ENCODE measurements at places on chromosomes 2 and 18.

DNA sequence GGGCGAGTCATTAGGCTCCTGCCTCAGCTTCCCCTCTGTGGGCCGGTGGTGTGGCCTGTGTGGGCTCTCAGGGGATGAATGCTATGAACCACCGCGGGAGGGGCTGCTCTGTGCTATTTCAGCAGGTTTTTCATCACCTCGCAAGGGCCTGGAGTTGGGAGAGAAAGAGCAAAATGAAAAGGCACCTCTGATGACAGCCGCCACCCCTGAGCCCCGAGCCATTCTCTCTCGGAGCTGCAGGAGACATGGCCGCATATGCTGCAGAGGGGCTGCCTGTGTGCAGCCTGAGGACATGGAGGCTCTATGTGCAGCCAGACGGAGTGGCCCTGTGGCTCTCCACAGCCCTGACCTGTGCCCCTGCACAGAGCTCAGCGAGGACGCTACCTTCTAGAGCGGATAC is 96.2 kb upstream of the CTDP1 start:
- DNase-seq, result no peak

DNA sequence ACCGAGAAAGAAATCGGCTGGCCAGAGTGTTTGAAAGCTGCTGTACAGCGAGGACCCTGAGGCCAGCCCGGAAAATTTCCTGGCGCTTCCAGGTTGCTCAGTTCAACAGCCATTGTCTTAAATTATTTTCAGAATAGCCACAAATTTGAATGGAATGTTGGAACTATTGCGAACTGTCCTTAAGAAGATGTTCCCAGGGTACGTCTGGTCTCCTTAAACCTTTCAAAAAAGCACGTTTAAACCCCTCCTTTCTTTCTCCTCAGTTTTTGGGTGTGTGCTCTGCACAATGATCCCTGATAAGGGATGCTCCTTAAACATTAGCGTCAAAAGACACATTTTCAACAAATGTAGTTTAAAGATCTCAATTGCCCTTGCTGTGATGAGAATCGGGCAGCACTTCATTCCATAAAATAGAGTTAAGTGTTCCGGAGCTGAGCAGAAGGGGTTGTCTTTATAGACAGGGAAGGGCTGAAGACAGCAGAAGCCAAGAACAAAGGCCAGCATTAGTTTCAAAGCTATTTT is 14.5 kb upstream of the LPIN2 start:
- DNase-seq, result no peak

GRCh38 chr2:207256476-207257207 is 90.9 kb upstream of the KLF7 start:
- no peak for DNase-seq

GRCh38 chr18:48024009-48024512 is 93.6 kb upstream of the SMAD2 start:
- no peak for DNase-seq

DNA sequence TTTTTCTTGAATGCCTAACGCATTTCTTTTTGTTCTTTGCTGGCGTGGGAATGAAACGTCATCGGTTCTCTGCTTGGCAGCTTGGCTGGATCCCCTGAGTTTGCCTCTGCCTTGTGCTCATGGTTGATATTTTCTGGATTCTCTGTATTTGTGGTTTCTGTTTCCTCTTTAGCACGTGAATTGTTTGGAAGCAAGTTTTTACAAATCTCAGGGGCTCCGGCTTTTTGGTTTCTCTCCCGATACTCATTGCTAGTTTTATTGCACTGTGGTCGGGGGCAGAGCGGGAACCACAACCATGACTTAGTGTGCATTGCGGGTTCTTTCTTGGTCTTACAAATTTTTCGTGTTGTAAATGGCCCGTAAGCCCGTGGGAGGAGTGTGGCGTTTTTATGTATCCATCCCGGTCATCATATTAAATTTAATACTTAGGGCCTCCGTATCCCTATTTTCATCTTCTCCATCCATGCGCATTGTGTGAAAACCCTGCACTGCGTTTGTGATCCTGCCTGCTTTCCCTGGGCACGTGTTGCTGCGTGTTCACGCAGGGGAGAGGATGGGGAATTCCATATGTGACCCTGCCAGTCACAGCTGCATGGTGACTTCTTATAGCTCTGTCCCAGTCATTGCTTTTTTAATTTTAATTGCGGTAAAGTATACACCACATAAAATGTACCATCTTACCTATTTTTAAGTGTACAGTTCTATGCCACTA is 9.4 kb downstream of the RAMP1 start:
- no peak for DNase-seq

- no peak for DNase-seq
Measured at GRCh38 chr18:47413327-47413726, 161.9 kb upstream of the SKOR2 start.

DNA sequence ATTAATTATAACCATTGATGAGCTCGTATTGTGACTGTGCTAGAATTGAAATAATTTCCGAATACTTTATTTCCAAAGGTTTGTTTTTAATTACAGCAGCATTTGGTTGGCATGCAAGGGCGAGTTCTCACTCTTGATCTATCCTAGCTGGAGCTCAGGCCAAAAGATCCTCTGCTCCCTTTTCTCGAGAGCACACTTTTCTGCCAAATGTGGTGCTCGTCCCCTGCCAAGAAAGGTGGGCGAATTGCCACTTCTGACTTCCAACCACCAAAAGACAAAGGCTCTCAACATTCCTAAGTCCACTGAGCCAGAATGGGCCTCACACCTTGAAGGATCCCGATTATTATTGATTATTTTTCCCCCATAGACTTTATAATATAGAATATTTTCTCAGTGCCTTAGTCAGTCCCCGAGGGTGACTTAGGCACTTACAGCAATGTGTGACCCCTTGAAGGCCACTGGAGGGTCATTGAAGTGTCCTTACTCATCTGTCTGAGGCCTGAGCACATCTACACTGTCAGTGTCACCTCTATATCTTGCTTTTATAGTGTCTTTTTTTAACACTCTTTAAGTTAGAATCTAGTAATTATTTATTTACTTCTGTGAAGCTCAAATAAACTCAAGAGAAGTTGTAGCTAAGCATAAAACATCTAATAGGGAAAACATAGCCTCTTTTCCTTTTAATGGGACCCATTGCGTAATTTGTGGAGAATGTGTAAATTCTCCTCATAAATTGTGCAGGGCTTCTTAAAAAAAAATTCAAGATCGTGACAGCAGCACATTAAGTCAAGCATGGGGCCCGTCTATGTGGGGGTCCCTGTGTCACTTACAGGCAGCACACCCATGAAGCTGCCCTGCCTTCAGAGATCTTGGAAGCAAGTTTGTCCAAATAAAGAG is 98.3 kb downstream of the MEIS1 start:
- no peak for DNase-seq

DNA sequence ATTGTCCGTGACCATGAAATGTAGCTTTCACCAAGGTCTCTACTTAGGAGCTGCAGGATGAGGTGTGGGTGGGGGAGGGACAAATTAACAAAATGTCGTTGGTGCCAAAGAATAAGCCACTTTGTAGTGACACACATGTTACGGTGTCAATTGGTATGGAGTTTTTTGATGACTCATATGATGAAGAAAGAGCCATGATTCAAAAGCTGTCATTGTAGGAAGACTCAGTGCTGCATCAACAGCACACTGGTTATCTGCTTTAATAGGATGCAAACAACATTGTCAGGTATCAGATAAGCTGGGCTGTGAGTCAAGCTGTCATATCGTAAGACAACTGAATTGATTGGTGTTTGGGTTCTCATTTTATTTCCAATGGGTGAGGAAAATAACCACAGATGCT is 36.6 kb upstream of the BOD1L2 start:
- no peak for DNase-seq

DNA sequence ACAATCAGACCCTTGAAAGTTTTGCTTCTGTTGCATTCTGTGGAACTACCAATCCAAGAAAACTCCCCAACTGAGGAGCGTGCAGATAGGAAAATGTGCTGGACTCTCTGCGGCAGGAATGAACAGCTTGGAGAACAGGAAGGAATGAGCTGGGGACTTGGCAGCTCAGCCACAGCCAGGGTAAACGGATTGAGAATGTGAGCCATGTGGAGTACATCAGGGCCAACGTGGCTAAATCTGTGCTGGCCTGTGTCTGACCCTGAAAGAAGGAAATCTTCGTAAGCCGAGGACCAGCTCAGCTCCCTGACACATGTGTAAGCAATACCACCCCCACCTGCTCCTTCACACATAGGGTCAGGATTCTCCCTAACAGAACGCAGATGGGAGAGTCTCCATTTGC is 1023.7 kb downstream of the BCL11A start:
- no peak for DNase-seq

- no peak for DNase-seq
Measured at GRCh38 chr2:56940054-56940453, 756.3 kb downstream of the CCDC85A start.

DNA sequence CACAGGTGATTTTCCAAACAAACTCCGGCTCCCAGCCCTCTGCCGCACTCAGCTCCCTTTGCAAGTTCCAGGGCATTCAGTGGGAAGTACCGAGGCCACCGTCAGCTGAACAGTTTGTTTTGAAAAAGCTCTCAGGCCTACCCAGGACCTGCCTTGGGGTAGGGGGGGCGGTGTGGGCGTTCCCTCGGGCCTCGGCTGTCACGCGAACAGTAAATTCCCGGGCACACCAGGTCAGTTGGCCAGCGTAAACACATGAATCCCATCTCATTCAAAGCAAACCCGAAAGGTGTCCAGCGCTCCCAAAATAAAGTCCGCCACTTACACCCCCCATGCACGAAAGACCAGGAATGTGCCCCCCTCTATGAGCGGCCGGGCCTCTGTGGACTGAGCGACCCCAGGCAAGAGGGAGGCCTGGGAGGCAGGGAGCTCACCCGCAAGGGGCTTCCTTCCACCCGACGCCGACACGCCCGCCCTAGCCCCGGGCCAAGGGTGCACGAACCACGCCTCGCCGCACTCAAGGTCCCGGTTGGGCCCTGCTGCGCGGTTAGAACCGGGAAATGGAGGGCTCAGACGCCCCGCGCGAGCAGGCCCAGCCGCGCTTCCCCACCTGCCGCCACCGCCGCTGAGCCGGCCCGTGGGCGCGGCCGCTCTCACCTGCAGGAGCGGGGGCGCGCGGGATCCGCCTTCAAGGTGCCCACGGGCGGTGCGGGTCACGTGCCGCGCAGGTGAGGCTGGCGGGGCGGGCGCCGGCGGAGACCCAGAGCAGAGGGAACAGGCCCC is at the start of gene WDSUB1:
WDSUB1 (minus strand) TSS at position 775 of the 780 bp plus-strand sequence. CDS start 3,634 bp downstream, outside the sequence.
- DNase-seq, result no peak

- no peak for DNase-seq
Measured at GRCh38 chr2:144914622-144915318, 394.9 kb upstream of the ZEB2 start.

GRCh38 chr2:61557381-61557780 is 19.2 kb upstream of the XPO1 start:
- DNase-seq, result no peak

GRCh38 chr2:100813527-100813926 is 6.4 kb upstream of the NPAS2 start:
- no peak for DNase-seq

DNA sequence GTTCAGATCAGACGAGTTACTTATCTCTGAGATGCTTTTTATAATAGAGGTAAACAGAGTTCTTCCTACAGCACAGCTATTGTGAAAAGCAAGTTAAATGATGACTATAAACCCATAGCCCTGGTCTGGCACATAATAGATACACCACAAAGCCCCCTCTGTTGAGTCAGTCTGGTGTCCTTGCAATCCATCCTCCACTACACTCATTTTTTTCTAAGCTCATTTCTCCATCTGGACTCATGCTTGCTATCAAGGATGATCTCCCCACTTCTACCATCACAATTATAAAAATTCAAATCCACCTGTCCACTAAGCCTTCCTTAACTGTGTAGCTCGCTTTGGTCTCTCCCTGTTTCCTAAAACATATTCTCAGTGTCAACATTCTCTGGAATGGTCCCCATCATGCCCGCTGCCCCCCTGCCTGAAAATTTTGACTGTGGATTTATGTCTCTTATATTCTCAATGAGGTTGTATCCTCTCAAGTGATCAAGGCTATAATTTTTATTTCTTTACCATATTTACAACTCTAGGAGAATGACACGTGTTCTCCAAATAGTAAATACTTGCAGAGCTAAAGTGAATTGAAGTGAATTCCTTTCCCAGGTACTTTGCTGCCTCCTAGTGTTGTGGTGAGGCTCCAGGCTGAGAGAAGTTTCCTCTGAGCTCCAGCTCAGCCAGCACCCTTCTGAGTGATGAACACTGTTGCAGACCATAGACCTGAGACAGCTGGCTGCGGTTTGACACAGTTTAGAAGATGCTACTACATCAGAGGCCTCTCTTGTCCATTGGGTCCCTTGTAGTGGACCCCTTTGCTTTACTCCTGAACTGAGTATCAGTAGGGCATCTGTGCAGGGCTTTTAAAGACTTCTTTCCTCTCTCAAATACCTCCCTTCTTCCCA is 108.7 kb downstream of the DPP10 start:
- DNase-seq, result no peak

DNA sequence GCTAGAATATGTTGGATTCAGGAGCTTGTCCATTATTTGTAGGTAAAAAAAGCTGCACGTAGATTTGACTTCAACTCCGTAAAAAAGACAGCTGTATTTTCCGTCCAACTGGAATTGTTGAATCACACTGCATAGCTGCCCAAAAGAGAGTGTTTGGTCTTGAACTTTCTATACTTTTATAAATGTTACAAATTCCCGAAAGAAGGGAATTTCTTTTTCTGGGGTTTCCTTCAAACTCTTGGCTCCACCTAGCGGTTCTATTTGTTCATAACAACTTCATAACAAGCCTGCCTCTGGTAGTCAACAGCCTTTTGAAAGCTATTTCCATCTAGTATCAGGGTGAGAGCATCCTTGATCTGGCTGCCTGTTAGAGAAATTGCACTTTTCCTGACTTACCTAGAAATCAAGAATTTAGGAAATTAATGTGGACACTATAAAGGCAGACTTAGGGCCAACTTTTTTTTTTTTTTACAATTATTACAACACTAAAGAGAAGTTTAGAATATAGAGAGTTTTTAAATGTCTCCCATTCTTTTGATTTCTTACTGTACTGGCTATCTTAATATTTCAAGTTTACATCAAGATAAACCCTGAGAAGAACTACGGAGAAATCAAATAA is 48.1 kb downstream of the TMEM185B start:
- no peak for DNase-seq

DNA sequence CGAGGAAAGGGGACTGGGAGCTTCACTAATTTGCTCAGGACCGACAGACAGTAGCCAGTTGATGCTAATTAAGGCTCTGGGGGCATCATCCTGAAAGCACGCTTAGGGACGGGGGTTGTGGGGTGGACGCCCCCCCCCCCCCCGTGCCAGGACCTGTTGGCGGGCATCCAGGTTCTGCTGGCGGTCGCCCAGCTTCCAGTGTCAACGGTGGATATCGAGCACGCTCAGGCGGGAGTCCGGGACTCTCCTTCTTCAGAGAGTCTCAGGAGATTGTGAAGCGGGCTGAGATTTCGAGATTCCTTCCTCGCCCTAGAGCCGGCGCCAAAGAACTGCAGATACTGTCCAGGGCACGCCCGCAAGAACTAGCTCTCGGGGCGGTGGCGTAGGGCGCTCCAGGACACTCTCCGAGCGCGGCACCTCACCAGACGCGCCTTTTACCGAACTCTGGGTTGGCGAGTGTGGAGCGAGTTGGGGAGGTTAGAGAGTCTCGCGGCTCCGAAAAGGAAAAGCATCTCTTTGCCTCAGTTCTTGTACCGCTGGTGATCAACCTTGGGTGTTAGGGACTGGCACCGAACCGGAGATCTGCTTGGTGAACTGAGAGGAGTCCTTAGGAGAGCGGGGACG is 5.6 kb downstream of the RAX start:
- no peak for DNase-seq

- DNase-seq, result no peak
Measured at GRCh38 chr2:68345129-68345875, 19.8 kb upstream of the PLEK start.

- DNase-seq, result no peak
Measured at GRCh38 chr2:167817422-167817821, 430.0 kb downstream of the STK39 start.

- DNase-seq, result no peak
Measured at GRCh38 chr2:177611310-177611886, 218.8 kb downstream of the AGPS start.

GRCh38 chr2:30693821-30694281 is 113.4 kb downstream of the CAPN13 start:
- no peak for DNase-seq
